Effector memory CD4-positive, alpha-beta T cell (primary cell): ENCODE measurements at places on chromosomes 16 and 17.

- DNase-seq = no peak
- H3K27ac ChIP-seq = no peak overlapping the region
- no peaks in the 10 kb centered on the region for H3K27me3 ChIP-seq
- peaks cover 5% of the 10 kb centered on the region for H3K4me1 ChIP-seq
- no peak overlapping the region for H3K4me3 ChIP-seq
Measured at GRCh38 chr16:88504489-88505404, 51.7 kb downstream of the ZFPM1 start.

DNA sequence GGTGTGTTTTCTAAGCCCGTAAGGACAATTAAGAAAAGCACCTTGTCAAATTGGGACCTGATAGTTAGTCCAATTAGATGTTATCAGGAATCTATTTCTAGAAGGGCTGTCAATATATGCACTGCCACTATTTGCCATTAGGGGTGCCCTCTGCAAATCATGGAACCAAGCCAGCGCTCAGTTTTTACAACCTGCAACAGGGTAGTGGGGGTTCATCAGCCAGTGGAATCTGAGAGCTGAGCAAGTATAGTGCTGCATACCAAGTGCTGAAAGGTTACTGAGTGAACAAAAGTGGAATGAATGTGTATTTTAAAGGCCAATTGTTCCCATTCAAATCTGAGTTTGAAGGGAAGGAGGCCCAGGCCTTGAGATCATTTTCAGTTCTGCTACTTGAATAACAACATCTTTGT, 10.4 kb downstream of the PRR11 start:
- no peaks in the 10 kb centered on the region for H3K27me3 ChIP-seq
- no peak overlapping the region for H3K27ac ChIP-seq
- H3K36me3 ChIP-seq = no peaks in the 10 kb centered on the region
- H3K4me1 ChIP-seq = peaks cover under 1% of the 10 kb centered on the region

GRCh38 chr17:39110435-39111136, 40.9 kb downstream of the PLXDC1 start:
- no peaks in the 10 kb centered on the region for H3K36me3 ChIP-seq
- H3K4me1 ChIP-seq = no peaks in the 10 kb centered on the region
- DNase-seq = no peak
- no peaks in the 10 kb centered on the region for H3K27me3 ChIP-seq
- no peak overlapping the region for H3K4me3 ChIP-seq

- H3K36me3 ChIP-seq = no peaks in the 10 kb centered on the region
- no peak overlapping the region for H3K4me3 ChIP-seq
- no peak for DNase-seq
- H3K4me1 ChIP-seq = no peaks in the 10 kb centered on the region
Measured at GRCh38 chr16:53135329-53135728, 80.5 kb downstream of the CHD9 start.

GRCh38 chr17:43463241-43463640, 20.5 kb upstream of the DHX8 start:
- DNase-seq = no peak
- H3K4me1 ChIP-seq = no peaks in the 10 kb centered on the region
- no peaks in the 10 kb centered on the region for H3K27me3 ChIP-seq

- peak overlapping the region; percentile 49 for H3K27ac ChIP-seq
- H3K4me3 ChIP-seq = no peak overlapping the region
- H3K27me3 ChIP-seq = no peaks in the 10 kb centered on the region
Measured at GRCh38 chr17:58317421-58318064, 11.1 kb downstream of the TSPOAP1 start.

- no peak for DNase-seq
- no peaks in the 10 kb centered on the region for H3K36me3 ChIP-seq
- H3K4me3 ChIP-seq = no peak overlapping the region
- peaks cover 3% of the 10 kb centered on the region for H3K4me1 ChIP-seq
Measured at GRCh38 chr17:73304971-73305812, 6.6 kb downstream of the CDC42EP4 start.

DNA sequence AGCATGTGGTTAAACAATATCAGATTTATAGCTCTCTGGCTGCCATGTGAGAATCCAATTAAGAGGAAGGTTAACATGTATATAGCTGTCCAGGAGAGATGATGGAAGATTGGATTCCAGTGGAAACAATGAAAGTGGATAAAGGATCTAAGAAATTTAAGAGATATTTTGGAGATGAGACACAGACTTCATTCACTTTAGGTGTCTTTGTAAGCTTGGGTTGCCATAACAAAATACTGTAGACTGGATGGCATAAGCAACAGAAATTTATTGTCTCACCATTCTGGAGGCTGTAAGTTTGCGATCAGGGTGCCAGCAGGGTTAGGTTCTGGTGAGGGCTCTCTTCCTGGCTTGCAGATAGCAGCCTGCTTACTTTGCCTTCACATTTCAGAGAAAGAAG, 155.9 kb upstream of the MYOCD start:
- H3K27me3 ChIP-seq = no peaks in the 10 kb centered on the region
- no peaks in the 10 kb centered on the region for H3K36me3 ChIP-seq
- no peak for DNase-seq
- no peaks in the 10 kb centered on the region for H3K4me1 ChIP-seq
- no peak overlapping the region for H3K27ac ChIP-seq

DNA sequence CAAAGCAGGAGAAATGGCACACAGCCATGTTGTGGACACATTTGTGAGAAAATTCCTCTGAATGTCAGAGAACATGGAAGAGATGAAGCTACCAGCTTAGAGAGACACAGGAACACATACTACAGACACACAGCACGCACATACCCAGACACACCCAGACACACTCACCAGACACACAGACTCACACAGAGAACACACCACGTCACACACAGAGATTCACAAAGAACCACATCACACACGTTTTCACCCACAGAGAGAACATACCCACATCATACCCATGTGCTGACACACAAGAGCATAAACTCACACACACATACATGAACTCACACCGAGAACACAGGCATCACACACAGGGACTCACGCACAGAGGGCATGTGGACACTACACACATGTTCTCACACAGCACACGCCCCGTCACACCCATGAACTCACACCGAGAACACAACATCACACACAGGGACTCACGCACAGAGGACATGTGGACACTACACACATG, 124.9 kb downstream of the METRNL start:
- no peak overlapping the region for H3K4me3 ChIP-seq
- peaks cover 11% of the 10 kb centered on the region for H3K4me1 ChIP-seq

DNA sequence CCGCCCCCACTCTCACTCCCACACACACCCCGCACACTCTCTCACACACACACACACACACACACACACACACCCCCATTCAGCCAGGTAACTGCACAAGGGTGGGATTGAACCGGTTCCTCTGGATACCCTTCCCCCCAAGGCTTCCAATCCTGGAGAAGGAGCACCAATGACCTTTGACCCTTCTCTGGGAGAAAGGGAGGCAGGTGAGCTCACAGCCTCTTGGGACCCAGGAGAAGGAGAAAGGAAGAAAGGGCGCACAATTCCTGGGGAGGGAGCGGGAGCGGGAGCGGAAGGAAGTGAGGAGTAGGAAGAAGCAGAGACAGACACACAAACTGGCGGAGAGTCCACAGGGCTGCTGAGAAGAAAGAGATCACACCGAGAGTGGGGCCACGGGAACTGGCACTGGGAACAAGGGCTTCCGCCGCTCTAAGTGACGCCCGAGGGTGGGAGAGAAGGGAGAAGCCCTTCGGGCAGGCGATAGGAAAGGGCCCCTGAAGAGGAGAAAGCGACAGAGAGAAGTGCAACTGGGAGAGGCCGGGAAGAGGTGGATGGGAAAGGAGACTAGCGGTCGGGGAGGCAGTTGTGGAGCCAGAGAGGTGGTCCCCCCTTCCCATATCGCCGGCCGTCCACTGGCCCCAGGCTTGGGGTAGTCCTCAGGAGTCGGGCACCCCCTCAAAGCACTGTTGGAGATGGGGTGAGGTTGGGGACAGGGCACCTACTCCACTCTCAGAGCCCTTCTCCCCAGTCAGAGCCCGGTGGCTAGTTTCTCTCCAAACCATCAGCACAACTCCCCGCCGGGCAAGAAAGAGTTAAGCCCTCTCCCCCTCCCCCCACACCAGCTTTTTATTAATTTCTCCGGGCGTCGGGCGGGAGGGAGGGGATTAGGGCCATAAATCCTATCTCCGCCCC, 1.3 kb downstream of the SAMD14 start:
- no peaks in the 10 kb centered on the region for H3K27me3 ChIP-seq
- DNase-seq = no peak
- no peak overlapping the region for H3K27ac ChIP-seq
- H3K36me3 ChIP-seq = no peaks in the 10 kb centered on the region
- H3K4me1 ChIP-seq = peaks cover 21% of the 10 kb centered on the region
- peak overlapping the region; percentile 49 for H3K4me3 ChIP-seq

DNA sequence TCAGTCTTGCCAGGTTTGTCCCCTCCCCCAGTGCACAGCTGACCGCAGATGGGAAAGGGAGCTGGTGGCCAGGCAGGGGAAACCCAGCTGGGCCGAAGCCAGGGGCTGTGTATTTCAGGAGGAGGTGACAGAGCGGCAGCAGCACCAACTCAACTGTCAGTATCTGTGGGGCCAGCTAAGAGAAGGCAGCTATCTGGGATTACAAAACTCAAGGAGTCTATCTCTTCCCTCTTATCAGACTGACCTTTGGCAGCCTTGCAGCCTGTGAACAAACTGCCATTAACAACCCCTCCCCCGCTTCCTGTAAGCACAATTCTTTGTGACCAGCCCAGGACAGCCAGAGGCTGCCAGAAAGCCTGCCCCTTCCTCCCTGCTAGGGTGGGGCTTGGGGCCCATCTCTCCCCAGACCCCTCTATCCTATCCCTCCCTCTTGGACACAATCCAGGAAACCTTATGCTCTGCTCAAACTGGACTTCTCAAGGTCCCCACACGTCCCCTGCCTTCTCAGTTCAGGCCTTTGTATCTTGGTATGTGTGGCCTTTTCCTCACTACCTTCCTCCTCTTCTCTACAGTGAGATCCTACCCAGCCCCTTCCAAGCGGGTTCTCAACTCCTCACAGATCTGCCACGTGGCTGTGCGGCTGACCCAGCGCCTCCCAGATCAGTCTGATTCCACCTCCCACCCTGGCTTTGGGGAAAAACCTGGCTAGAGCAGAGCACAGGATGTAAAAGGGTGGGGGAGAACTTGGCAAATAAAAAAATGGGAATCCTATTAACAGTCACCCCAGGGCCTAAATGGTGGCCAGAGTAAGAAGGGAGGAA, 10.5 kb downstream of the ST3GAL2 start:
- H3K27me3 ChIP-seq = no peaks in the 10 kb centered on the region
- H3K4me1 ChIP-seq = peaks cover 26% of the 10 kb centered on the region
- no peak for DNase-seq
- H3K27ac ChIP-seq = no peak overlapping the region
- H3K4me3 ChIP-seq = no peak overlapping the region

DNA sequence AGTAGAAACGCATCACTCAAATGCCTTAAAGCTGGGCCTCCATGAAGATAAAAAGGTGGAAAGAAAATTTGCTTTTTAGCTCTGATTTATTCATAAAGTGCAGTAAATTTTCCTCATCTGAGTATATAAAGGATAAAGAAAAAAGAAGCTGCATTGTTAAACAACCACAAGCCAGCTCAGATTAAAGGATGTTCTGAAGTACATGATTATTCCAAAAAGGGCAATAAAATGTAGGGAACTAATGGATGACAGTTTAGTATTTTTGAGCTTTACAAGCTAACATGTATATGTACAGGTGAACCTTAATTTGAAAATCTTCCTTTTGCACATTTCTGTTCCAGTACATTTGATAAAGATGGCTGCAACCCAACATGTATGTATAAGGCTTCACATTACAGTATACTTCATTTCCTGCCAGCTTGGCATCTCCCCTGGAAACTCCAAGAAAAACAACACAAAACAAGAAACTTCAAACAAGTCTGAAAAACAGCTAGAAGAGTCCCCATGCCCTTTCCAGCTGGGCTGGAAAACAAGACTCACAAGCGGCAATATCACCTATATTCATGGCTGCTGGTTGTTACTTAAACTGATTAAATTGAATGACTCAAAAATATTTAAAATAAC, 225.7 kb downstream of the CEP112 start:
- H3K27me3 ChIP-seq = no peaks in the 10 kb centered on the region
- H3K4me1 ChIP-seq = no peaks in the 10 kb centered on the region
- H3K27ac ChIP-seq = no peak overlapping the region
- no peak for DNase-seq

DNA sequence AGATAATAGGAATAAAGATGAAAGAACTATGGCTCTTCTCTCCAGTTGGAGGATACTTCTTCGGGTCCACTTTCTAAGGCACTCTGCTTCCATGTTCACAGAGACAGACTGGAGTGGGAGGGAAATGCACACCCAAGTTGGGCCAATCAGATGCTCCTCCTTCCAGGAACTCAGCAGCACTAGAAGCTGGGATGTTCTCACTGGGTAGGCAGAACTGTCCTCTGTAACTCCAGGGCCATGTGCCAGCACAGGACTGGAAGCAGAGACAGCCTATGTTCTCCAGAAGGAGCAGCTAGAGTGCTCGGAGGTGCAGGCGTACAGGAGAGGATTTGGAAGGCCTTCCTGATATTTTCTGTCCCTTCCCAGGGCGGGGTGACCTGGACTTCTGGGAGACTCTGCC, 49.9 kb upstream of the SREBF1 start:
- no peak overlapping the region for H3K4me3 ChIP-seq
- H3K36me3 ChIP-seq = peaks cover 40% of the 10 kb centered on the region
- no peaks in the 10 kb centered on the region for H3K27me3 ChIP-seq
- no peak for DNase-seq

DNA sequence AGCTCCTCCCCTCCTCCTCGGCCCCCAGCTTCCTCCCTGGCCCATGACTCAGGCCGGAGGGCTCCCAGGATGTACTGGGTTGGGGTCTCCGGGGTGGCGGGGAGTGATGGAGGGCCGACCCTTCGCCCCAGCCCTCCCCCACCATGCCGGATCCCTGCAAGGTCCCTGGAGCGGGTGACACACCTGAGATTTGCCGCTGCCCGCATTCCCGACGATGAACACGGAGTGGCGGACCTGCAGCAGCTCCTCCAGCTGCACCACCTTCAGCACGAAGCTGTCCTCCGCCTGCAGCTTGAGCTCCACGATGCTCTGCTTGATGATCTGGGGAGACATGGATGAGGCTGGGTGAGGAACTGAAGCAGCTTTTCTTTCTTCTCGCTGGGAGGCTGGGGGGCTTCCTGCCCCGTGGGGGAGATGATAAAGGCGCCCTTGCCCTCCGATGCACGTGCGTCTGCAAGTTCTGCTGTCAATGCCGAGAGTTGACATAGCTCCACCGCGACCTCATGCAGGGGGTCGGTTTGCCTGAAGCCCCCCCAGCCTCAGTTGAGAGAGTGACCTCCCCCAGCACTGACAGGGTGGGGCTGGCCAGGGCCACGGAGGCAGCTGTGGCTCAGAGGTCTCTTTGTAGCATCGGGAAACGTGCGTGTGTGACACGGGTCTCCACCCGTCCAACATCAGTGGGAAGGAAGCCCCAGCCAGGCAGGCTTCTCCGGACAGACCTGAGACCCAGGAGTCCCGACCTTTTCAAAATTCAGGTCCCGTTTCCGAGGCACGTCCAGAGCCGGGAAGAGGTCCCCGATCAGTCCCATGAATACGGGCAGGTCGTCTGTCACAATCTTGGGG, 83.1 kb downstream of the DNAH17 start:
- H3K27ac ChIP-seq = no peak overlapping the region
- H3K4me1 ChIP-seq = no peaks in the 10 kb centered on the region
- no peaks in the 10 kb centered on the region for H3K27me3 ChIP-seq
- H3K4me3 ChIP-seq = no peak overlapping the region

GRCh38 chr17:28188841-28189263, 130.1 kb upstream of the TMEM97 start:
- DNase-seq = no peak
- H3K27ac ChIP-seq = no peak overlapping the region
- H3K27me3 ChIP-seq = no peaks in the 10 kb centered on the region
- H3K4me3 ChIP-seq = no peak overlapping the region
